ENCODE measurements at places on chromosomes 2 and 18. TPM values are rescaled to one million over a fixed set of nuclear protein-coding genes. Genes with fewer than 3 reads are reported as not detected.

DNA sequence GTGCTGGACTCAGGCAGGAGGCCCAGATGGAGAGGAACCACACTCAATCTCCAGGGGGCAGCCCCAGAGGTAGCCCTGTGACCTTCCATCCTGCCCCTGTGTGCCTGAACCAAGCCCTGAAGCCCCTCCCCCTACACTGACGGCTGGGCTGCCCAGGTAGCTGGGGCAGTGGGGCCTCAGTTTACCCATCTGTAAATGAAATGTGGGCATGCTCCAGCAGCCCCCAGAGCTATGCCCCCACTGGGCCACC, 15.8 kb downstream of the CROCC2 start:
- no peak for DNase-seq

GRCh38 chr2:40230186-40230585, 221.7 kb downstream of the SLC8A1 start:
- DNase-seq, result no peak

DNA sequence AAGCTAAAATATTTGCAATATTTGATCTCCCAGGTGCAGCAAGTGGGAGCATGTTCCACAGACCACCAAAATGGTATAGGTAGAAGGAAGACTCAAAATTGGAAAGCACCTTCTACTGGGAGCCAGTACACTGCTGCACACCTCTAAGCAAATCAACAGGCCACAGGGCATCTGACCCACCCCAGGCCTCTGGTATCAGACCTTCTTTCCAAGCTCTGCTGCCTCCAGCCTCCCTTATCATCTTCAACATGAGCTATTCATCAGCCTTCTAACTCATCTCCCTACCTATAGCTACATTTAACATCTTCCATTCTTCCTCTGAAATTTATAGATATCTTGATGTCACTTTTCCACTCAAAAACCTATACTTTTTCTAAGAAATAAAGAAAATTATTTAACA, 294.8 kb downstream of the ZEB2 start:
- no peak for DNase-seq

ALLC gene
- not detected for total RNA-seq

DNA sequence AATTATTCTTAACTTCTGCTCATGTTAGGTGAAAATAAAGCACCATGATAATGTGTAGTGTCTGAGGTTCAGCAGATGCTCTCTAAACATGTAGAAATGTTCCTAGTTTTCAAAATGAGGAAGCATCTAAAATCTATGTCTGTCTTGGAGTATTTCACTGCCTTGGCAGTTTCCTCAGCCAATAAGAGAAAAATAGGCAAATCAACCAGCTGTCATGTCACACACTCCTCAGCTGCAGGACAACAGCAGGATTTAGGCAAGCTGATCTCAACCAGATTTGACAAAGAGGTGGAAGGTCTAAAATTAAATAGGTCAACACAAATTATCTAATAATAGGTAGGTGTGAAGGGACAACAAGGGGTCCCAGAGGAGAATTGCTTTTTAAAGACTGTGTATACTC, 164.1 kb upstream of the BOD1L2 start:
- peak; percentile 39 for DNase-seq

All from myocyte (in vitro differentiated cells).